Tibial nerve (tissue), 4 donors: ENCODE measurements at places on chromosomes 6 and 20. TPM values are rescaled to one million over a fixed set of nuclear protein-coding genes. Genes with fewer than 3 reads are reported as not detected.
A peak's percentile ranks its signal among the peaks of the same experiment; 100 is the strongest.

Gene TLDC2
- not detected for total RNA-seq

Gene TTLL9
- total RNA-seq: 3.1 TPM

Gene MAPK14
- 88.1 TPM for total RNA-seq

Gene CAP2
- total RNA-seq: 11.8 TPM

Gene HSPA1L
- total RNA-seq: 1.9 TPM

Gene CBLN4
- total RNA-seq: 0.90 TPM

Gene PAQR8
- total RNA-seq: 23.7 TPM

Gene SLC17A1
- not detected for total RNA-seq

Gene DEFB113
- not detected for total RNA-seq

Gene CDH26
- 2.5 TPM for total RNA-seq

Gene PSMB1
- 207 TPM for total RNA-seq

Gene OR2H1
- not detected for total RNA-seq

Gene NOX3
- total RNA-seq: not detected

Gene PHACTR3
- total RNA-seq: 15.9 TPM

DNA sequence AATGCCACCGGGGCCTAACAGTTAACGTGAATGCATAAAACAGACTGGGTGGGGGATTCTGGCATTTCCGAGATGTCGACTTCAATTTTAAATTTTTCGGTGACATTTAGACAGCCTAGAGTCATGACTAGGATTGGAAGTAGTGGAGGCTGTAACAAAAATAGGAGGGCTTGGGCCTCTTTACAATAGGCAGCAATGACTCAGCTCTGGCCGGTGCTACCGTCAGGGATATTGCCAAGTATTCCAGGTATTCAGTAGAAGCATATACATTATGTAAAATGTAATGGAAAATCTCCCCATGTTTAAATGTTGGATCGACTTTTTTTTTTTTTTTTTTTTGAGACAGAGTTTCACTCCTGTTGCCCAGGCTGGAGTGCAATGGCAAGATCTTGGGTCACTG is 136.2 kb upstream of the STMND1 start:
- H3K27ac ChIP-seq: no peak overlapping the region
- peaks cover 5% of the 10 kb centered on the region for H3K4me1 ChIP-seq
- H3K27me3 ChIP-seq: no peaks in the 10 kb centered on the region
- H3K4me3 ChIP-seq: no peak overlapping the region
- H3K36me3 ChIP-seq: no peaks in the 10 kb centered on the region

GRCh38 chr6:108960601-108961000 is 112.4 kb downstream of the ARMC2 start:
- H3K27me3 ChIP-seq: no peaks in the 10 kb centered on the region
- no peak overlapping the region for H3K4me3 ChIP-seq
- H3K36me3 ChIP-seq: peaks cover 3% of the 10 kb centered on the region
- no peak for DNase-seq
- H3K27ac ChIP-seq: peak overlapping the region; percentile 16
- no peaks in the 10 kb centered on the region for H3K4me1 ChIP-seq

DNA sequence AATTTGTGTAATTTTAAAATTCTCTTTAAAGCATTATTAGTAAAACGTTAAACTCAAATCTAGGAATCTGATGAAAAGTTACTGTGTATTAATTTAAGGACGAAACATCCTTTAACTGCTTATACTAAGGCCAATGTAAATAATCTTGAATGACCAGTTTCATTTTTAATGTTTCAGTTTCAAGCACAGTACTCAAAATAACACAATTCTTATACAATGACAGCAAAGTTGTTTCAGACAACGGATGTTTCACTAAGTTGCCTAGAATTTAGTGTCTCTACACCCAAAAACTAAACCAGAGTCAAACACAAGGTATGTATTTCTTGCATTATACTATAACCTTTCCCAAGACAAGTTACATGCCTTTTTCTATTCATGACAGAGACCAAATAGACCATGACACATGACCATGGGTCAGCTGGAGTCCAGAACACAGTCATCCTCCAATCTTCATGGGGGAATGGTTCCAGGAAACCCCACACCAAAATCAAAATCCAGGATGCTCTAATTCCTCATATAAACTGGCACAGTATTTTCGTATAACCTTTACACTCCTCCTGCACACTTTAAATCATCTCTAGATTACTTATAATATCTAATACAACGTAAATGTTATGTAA is 7.7 kb downstream of the PHIP start:
- no peaks in the 10 kb centered on the region for H3K36me3 ChIP-seq
- no peaks in the 10 kb centered on the region for H3K27me3 ChIP-seq
- H3K4me1 ChIP-seq: peaks cover 20% of the 10 kb centered on the region
- DNase-seq: no peak
- no peak overlapping the region for H3K27ac ChIP-seq

- H3K36me3 ChIP-seq: peaks cover 25% of the 10 kb centered on the region
- no peaks in the 10 kb centered on the region for H3K27me3 ChIP-seq
- H3K27ac ChIP-seq: no peak overlapping the region
- no peak overlapping the region for H3K4me3 ChIP-seq
- no peak for DNase-seq
Observed at GRCh38 chr6:99369533-99369932, 20.1 kb upstream of the FAXC start.

- no peak overlapping the region for H3K4me3 ChIP-seq
- DNase-seq: no peak
- no peak overlapping the region for H3K27ac ChIP-seq
- no peaks in the 10 kb centered on the region for H3K27me3 ChIP-seq
- no peaks in the 10 kb centered on the region for H3K36me3 ChIP-seq
Observed at GRCh38 chr20:46243707-46244628, 64.3 kb downstream of the CDH22 start.

GRCh38 chr6:15264902-15265761 is 19.3 kb downstream of the JARID2 start:
- DNase-seq: no peak
- H3K4me3 ChIP-seq: no peak overlapping the region
- H3K27me3 ChIP-seq: no peaks in the 10 kb centered on the region
- H3K4me1 ChIP-seq: peaks cover 55% of the 10 kb centered on the region

- no peak overlapping the region for H3K27ac ChIP-seq
- no peaks in the 10 kb centered on the region for H3K36me3 ChIP-seq
- H3K27me3 ChIP-seq: no peaks in the 10 kb centered on the region
- H3K4me3 ChIP-seq: no peak overlapping the region
- DNase-seq: no peak
Observed at GRCh38 chr20:19256906-19257595, 44.6 kb downstream of the SLC24A3 start.

- H3K27ac ChIP-seq: no peak overlapping the region
- H3K27me3 ChIP-seq: no peaks in the 10 kb centered on the region
- H3K4me1 ChIP-seq: no peaks in the 10 kb centered on the region
- no peak for DNase-seq
Observed at GRCh38 chr6:118401325-118401975, 146.6 kb upstream of the PLN start.

- peak overlapping the region; percentile 91 for H3K27ac ChIP-seq
- no peaks in the 10 kb centered on the region for H3K36me3 ChIP-seq
- H3K27me3 ChIP-seq: no peaks in the 10 kb centered on the region
- H3K4me1 ChIP-seq: peaks cover 37% of the 10 kb centered on the region
Observed at GRCh38 chr20:50296450-50297375, 106.1 kb downstream of the CEBPB start.

- DNase-seq: no peak
- no peak overlapping the region for H3K4me3 ChIP-seq
- no peak overlapping the region for H3K27ac ChIP-seq
Observed at GRCh38 chr6:13425943-13426931, 61.2 kb downstream of the GFOD1 start.

DNA sequence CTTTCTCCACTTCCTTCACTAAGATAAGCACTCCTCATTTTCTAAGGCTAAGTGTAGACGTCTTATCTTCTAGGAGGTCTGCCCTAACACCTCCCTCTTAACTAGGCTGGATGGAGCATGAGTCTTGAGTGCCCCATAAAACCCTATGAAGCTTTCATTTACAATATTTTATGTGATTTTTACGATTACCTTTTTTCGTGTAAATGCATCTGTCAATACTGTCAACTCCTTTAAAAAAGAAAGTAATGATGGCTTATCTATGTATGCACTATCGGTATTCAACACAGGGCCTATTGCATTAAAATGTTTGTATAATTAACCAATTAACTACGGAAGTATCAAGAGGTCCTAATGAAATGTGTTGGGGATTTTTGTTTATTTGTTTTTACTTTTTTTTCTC is 156.0 kb upstream of the FAM83B start:
- no peak for DNase-seq
- H3K27ac ChIP-seq: no peak overlapping the region
- H3K27me3 ChIP-seq: no peaks in the 10 kb centered on the region
- no peak overlapping the region for H3K4me3 ChIP-seq
- H3K4me1 ChIP-seq: no peaks in the 10 kb centered on the region
- no peaks in the 10 kb centered on the region for H3K36me3 ChIP-seq

GRCh38 chr20:23135449-23136420 is 49.6 kb upstream of the CD93 start:
- no peak overlapping the region for H3K27ac ChIP-seq
- no peaks in the 10 kb centered on the region for H3K36me3 ChIP-seq
- H3K4me1 ChIP-seq: no peaks in the 10 kb centered on the region
- H3K27me3 ChIP-seq: no peaks in the 10 kb centered on the region
- no peak overlapping the region for H3K4me3 ChIP-seq

- no peak for DNase-seq
- no peaks in the 10 kb centered on the region for H3K36me3 ChIP-seq
- H3K27ac ChIP-seq: no peak overlapping the region
- no peak overlapping the region for H3K4me3 ChIP-seq
- H3K4me1 ChIP-seq: no peaks in the 10 kb centered on the region
- H3K27me3 ChIP-seq: no peaks in the 10 kb centered on the region
Observed at GRCh38 chr6:143271024-143271423, 179.5 kb downstream of the ADAT2 start.

- no peak overlapping the region for H3K27ac ChIP-seq
- peak overlapping the region; percentile 25 for H3K4me3 ChIP-seq
- no peaks in the 10 kb centered on the region for H3K36me3 ChIP-seq
- no peaks in the 10 kb centered on the region for H3K27me3 ChIP-seq
- H3K4me1 ChIP-seq: no peaks in the 10 kb centered on the region
Observed at GRCh38 chr6:18990059-18990978, 603.2 kb downstream of the RNF144B start.

DNA sequence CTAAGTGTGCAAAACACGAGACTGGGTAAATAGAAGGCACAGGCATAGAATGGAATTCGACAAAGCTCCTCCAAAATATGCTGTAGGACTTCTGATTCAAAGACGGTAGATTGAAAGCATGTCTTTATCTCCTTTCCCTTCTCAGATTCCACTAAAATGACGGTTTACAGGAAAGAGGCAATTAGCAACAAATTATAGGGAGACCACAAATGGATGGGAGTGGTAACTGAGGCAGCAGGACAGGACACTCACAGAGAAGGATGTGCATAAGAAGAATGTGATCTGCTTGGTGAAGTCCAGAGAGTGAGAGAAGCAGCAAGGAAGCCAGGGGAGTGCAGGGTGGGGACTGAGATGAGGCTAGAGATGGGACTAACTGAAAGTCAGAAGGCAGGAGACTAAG is 113.4 kb upstream of the MRPS10 start:
- H3K27me3 ChIP-seq: no peaks in the 10 kb centered on the region
- no peak for DNase-seq
- H3K4me3 ChIP-seq: no peak overlapping the region
- H3K27ac ChIP-seq: no peak overlapping the region
- H3K36me3 ChIP-seq: no peaks in the 10 kb centered on the region

DNA sequence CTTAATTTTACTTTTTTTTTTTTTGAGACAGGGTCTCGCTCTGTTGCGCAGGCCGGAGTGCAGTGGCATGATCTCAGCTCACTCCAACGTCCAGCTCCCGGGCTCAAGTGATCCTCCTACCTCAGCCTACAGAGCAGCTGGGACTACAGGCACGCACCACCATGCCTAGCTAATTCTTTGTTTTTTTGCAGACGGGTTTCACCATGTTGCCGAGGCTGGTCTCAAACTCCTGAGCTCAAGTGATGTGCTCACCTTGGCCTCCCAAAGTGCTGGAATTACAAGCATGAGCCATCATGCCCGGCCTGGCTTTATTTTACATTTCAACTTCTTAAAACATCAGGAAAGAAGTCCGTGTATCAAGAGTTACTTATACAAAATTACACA is 5.7 kb downstream of the OSER1 start:
- peaks cover 21% of the 10 kb centered on the region for H3K4me1 ChIP-seq
- no peak overlapping the region for H3K4me3 ChIP-seq
- H3K36me3 ChIP-seq: peaks cover 5% of the 10 kb centered on the region
- no peak overlapping the region for H3K27ac ChIP-seq
- DNase-seq: no peak

DNA sequence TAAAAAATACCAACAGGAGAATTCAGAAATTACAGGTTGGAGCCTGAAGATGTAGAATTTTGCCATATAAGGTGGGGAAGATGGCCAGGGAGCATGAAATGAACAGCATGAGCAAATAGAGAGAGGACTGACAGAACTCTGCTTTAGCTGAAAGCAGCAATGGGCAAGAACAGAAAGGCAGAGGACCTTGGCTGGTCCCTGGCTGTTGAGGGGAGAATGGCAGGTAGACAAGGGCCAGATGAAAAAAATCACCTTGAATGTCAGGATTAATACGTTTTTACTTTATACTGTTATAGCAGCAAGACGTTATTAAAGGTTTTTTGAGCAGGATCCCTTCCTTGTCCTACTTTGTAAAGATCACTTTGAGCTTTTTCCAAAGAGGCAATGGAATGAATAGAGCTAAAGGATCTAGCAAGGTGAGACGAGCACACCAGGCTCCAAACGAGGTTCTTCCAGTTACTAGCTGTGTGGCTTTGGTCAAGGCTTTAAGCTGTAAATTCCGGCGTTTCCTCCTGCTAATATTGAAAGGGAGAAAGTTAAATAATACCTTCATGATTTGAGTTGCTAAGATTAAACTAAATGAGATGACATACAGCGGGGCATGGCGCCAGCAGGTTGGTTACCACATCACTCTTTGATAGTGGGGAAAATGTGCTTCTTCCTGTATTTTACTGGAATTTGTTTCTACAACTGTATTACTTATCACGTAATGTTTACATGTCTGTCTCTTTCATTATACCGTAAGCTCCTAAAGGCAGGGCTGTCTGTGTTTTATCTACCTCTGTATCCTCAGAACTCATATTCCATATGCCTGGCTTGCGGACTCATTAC is 776 bp downstream of the PPIL1 start:
- no peaks in the 10 kb centered on the region for H3K27me3 ChIP-seq
- no peak for DNase-seq
- H3K27ac ChIP-seq: no peak overlapping the region

- H3K4me3 ChIP-seq: no peak overlapping the region
- H3K4me1 ChIP-seq: peaks cover 13% of the 10 kb centered on the region
- no peak for DNase-seq
- H3K27ac ChIP-seq: no peak overlapping the region
- no peaks in the 10 kb centered on the region for H3K27me3 ChIP-seq
Observed at GRCh38 chr20:676967-677366, 1.4 kb upstream of the SCRT2 start.

GRCh38 chr6:123009059-123009458 is 13.0 kb downstream of the CLVS2 start:
- no peak for DNase-seq
- H3K4me1 ChIP-seq: no peaks in the 10 kb centered on the region
- H3K4me3 ChIP-seq: no peak overlapping the region
- no peaks in the 10 kb centered on the region for H3K36me3 ChIP-seq
- no peak overlapping the region for H3K27ac ChIP-seq
- no peaks in the 10 kb centered on the region for H3K27me3 ChIP-seq
